Inflammatory macrophage treated with lipopolysaccharide for 4 hours (primary cell): ENCODE measurements at places on chromosomes 5 and 9.

DNA sequence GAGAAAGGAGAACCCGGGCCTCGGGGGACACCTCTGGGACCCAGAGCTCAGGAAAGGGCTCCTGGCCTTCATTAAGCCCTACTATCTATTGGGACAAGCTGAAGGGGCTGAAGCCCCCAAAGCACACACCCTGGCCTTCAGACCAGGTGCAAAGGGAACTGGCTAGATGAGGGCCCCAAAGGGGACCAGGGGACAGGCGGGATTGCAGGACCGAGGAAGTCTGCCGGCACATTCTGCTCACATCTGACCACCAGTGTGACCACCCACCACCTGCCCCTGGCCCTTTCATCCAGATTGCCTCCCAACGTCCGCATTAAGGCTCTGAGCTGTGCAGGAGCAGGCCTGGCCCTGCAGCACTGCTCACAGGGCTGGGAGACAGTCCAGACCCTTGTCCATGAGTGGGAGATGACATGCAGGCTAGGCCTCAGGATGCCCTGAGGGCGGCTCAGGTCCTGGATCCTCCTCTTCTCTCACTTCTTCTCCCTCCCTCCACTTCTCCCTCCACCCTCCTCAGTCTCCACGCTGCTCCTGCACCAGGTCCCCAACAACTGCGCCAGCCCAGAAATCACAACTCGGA, 19.2 kb downstream of the PSD2 start:
- no peak for DNase-seq

GRCh38 chr5:150419630-150420270, 7.0 kb upstream of the CD74 start:
- DNase-seq: no peak

DNA sequence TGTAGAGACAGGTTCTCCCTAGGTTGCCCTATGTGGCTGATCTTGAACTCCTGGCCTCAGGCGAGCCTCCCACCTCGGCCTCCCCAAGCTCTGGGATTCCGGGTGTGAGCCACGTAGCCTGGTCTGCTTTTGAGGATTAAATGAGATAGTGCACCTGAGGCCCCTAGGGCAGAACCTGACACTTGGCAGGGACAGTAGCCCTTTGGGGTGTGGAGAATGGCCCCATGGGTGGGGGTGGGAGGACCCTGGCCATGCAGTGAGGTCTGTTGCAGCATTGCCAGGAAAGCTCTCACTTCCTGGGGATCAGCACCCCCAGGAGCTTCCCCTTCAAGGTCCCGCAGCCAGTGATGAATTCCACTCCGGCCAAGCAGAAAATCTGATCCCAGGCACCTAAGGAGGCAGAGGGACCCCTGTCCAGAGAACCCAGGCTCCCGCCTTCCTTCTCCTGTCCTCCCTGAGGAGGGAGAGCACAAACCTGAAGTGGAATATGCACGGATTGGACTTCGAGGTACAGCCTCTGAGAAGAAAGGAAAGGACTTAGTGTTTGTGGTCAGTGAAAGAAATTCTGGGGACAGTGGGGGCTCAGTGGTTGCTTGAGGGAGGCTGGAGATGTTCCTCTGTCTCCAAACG, 73.9 kb upstream of the UNC5A start:
- no peak for DNase-seq

GRCh38 chr9:122367774-122368460, 2.9 kb upstream of the PTGS1 start:
- no peak for DNase-seq

DNA sequence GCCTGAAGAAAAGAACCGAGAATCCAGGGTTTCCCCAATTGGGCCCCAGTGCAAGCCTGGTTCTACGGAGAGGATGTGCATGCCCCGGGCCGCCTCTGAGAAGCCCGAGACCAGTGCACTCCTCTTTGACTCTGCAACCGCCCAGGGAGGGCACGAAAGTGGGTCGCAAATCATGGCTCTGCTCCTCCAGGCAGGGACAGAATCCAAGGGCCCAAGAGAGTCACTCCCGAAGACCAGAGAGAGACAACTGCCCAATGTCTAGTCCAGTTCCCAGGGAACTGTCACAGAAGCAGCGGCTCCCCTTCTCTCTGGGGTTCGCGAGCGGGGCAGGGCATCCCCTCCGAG, 107.8 kb downstream of the PSD2 start:
- DNase-seq: no peak

DNA sequence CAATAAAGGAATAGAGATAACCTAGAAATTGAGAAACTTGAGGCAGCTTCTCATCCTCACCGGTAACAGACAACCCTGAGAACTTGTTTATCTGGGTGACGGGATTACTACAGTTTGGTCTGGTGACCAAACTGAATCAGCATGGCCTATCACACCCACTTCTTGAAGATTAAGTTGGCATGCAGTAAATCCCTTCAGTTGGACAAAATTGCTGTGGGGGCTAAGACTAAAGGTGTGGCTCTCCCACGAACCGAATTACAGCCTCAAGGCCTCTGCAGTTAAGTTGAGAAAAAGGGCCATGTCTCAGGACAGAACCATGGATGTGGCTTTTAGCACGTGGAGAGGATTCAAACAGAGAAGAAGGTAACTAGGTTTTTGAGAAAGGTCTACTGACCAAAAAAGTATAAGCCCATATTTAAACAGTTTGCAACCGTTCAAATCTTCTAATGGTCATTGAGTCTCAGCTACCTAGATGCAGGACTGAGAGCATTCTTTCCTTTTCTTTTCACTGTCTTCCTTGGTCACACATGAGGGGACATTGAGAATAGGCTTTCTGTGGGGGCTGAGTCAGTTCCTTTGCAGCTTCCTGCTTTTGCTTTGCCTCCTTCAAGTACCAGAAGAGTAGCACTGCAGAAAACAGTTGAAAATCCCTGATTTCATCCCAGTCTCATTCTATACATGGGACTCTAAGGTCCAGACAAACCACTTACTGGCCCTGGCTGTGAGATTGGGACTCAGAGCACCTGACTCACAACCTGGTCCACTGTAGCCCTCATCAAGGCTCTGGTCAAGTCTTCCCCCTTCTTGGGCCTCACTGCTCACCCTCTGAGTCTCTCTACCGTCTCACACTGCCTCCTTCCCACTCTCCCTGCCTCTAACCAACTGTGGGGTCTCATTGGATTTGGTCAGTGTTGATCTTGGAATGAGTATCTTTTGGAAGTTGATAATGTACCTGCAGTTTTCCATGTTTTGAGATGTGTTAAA, 30.9 kb downstream of the PDE6A start:
- no peak for DNase-seq

- DNase-seq: peak; percentile 81
Measured at GRCh38 chr9:104914466-104914865, 13.5 kb downstream of the ABCA1 start.

DNA sequence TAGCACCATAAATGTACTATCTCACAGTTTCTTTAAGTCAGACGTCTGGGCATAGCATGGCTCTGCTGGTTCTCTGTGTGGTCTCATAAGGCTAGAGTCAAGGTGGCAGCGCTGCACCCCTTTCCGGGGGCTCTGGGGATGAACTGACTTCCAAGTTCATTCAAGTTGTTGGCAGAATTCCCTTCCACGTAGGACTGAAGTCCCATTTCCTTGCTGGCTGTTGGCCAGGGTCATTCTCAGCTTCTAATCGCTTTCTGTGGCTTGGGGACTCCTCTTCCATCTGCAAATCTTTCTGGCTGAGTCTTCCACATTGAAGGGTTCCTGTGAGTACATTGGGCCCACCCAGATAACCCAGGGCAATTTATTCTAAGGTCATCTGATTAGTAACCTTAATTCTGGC, 211.0 kb downstream of the AGTPBP1 start:
- DNase-seq: no peak

- no peak for DNase-seq
Measured at GRCh38 chr5:32255540-32255900, 57.2 kb downstream of the MTMR12 start.

GRCh38 chr9:2691626-2692025, 25.7 kb upstream of the KCNV2 start:
- no peak for DNase-seq

- DNase-seq: peak; percentile 38
Measured at GRCh38 chr5:150298701-150299451, 3.8 kb downstream of the ARSI start.

- no peak for DNase-seq
Measured at GRCh38 chr5:119370486-119370885, 14.7 kb downstream of the TNFAIP8 start.

DNA sequence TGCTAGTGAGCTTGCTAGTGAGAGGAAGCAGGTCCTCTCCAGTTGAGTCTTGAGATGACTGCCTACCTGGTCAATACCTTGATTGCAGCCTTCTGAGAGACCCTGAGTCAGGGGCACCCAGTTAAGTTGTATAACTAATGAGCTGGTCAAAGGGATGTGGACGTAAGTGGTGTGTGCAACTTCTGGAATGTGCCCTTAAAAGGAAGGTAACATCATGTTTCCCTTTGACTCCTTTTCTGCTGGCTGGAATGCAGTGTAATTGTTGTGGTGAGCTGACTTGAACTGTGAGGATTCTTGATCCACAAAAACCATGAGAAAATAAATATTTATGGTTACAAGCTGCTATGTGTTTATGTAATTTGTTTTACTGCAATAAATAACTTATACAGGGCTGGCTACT, 2.4 kb upstream of the SNX2 start:
- no peak for DNase-seq

DNA sequence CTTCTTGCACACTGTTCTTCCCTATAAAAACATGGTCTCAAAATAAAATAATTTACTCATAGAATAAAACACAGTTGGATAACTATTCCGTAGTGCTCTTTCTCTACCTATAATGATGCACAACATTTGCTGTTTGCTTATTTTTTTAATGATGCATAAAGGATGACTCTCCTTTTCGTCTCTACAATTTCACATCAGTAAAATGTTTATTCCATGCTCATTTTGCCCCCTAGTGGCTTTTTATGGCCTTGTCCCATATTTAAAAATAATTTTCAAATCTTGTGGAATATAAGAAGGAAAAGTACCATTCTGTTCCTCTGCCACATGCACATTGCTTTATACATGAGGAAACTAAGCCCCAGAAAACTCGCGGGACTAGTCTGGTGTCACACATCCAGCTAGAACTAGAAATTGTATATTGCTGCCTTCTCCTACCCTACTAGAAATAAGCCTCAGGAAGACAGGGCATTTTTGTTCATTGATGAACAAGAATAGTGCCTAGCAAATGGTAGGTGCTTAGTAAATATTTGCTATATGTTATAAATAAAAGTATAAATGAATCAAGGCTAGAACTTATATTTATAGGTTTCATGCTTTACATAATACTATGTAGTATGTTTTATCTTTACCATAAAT, 12.7 kb downstream of the KCTD16 start:
- DNase-seq: peak; percentile 43

GRCh38 chr5:39395521-39395920, 29.3 kb downstream of the DAB2 start:
- DNase-seq: no peak

GRCh38 chr9:74499111-74499601, 2.0 kb downstream of the RORB start:
- DNase-seq: no peak

DNA sequence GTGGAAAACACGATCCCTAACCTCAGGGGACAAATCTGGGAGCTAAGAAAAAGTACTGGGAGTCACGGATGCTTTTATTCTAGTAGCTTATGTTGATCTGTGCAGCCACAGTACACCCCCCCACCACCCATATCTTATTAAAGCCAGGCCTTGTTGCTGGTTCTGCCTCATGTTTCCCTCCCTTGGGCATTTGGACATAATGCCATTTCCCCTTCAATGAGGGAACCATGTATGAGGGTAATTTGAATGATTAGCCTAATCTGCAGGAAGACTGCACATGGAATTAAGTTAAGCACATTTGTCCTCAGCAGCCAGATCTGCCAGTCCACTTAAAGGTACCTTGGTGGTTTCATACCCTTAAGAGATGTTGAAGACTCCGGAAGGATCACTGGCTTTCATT, 102.0 kb downstream of the ARHGAP26 start:
- DNase-seq: no peak
